CD4-positive, alpha-beta T cell treated with Interleukin-2 at 100 ng/mL for 4 hours (primary cell): ENCODE measurements at places on chromosomes 4 and X.

DNA sequence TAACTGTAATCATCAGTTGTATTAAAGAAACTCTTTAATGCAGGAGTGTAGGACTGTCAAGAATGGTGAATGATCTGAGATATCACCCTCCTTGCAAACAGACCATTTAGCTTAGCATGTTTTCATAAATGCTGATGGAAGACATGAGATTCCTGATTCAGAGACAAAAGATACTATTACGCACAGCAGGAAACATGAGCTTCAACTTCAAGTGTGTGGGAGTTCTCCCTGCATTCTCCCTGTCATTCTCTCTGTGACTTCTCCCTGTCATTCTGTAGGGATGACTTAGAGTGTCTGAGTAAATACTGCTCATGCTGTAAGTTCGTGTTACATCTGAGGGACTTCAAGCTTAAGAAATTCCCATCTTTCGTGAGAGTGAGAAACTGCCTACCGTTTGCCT lies 866.0 kb upstream of the PRKX start:
- no peak for DNase-seq

DNA sequence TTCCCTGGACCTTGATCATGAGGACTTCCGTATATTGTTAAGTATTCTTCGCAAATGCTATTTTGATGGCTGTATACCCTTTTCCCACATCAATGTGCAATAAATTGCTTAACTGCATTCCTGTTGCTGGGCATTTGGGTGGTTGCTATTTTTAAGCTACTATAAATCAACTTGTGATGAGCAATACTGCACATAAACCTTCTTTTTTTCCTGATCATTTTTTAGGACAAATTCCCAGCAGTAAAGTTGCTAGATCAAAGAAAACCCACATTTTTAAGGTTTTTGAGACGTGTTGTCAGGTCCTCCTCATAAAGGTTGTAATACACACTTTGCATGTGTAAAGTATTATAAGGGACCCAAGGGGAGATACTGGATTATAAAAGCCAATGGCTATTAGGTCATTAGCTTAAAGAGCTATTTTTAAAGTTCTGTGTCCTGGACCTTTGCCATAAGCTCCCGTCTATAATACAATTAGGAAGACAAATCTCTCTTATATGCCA lies 35.6 kb downstream of the LIMCH1 start:
- no peak for DNase-seq

DNA sequence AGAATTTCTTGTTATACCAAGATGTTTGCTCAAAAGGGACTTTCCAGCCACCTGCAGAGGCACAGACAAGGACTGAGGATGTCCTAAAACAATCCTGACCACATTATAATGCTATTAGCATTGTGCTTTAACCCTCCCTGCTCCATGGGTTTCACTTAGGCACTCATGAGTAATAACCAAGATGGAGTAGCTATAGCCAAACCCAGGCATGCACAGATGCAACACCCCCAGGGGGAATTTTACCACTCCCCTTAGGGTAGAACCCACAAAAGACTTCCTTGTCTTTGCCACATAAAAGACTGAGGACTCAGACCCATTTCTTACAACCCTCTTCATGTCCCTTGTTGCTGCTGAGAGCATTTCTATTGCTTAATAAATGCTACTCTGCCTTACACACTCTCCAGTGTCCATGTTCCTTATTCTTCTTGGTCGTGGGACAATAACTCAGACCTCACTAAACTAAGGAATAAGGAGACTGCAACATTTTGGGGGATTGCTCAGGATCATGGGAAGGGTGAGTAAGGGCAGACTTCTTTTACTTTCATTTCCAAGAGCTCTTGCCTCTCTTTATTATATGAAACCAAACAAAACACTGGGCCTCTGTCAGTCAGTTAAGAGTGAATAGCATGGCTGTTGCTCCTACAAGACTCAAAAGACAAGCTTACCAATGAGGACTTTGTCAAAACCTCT lies 103.5 kb downstream of the TECRL start:
- no peak for DNase-seq

DNA sequence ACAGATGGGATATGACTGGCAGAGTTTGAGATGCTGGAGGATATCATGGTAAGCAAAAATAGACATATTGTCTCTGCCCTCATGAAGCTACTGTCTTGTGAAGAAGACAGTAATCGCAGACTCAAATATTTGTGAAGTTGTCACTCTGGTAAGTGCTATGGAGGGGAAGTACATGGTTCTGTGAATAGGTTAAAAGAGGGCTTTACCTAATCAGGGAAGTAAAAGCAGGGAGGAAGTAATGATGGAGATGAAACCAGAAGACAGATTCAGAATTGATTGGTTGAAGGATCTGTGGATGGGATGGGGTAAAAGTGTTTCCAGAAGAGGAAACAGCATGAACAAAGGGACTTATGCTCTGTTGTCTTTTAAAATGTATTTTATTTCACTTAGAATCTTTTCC lies 19.3 kb upstream of the MAGED1 start:
- DNase-seq, result no peak

DNA sequence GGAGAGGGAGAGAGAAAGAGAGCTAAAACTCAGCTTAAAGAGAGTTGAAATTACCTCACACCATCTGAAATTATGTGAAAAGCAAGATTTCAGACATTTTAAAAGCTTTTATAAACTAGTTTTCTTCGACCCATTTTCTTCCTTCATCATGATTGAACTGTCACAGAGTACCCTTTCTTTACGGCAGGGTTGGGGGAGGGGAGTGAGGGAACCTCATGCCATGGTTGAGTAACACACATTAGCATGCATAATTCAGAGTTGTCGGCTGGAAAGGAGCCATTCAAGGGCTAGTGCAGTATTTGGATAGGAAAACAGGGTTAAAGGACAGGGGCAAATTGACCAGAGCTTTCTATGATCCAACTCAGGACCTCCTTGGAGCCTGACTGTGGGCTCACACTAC lies 46.2 kb downstream of the PCDH19 start:
- no peak for DNase-seq

DNA sequence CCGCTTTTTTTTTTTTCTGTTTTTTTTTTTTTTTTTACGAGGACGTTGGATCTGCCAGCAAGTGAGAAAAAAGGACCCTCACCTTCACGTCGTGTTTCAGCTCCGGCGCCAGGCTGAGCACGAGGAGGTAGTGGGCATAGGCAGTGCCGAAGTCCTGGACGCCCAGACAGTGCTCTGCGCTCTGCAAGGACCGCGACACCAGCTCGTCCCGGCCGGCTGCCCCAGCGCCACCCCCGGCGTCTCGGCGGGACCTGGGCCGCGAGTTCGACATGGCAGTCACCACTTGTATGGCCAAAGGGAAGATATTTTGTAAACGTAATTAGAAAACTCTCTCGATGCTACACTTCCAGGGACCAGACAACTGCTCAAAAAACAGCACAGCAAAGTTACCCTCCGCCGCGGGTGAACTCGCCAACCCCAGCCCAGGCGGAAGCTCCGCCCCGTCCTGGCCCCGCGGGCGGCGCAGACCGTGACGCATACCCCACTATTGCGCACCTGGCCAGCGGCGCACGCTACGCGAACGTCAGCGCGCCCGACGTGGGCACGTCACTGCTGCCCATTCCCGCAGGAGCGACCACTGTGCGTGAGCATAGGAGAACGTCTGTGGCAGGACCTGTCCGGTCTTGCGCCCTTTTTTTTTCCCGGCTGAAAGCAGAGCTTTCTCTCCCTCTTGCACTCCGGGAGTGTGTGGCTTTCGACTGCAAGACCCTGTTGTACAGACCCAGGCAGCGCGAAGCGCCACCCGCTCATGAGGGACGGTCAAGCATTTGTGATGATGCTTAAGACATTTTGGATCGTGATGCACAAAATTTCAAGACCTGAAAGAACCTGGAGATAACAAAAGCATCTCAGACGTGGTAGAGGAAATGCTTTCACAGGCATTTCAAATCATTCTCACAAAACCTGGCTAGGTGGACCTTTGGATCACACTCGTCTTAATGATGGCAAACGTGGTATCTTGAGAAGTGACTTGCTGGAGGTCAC lies at the start of gene PRMT9:
Gene PRMT9, minus strand, starts transcription at position 447 of the 984 bp plus-strand sequence. Its CDS starts 176 bp downstream, at position 271.
- peak; percentile 83 for DNase-seq

- no peak for DNase-seq
Measured at GRCh38 chrX:20654596-20655106, 387.9 kb upstream of the RPS6KA3 start.

DNA sequence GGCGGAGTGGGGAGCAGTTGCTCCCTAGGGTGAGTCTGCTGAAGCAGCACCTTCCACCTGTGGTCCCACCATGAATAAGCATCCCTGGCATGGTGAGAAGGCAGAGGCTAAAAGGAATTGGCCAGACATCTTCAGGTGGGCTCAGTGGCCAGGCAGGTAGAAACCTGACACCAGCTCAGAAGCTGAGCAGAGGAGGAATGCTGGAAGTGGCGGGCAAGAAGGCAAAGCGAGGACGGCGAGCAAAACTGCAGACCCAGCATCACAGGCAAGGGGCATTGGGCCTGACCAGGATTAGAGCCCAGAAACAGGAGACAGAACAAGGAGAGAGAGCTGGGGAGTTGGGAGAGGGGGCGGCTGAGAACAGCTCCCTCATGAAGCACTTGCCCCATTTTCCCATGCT lies 25.3 kb downstream of the TSC22D3 start:
- DNase-seq, result no peak

DNA sequence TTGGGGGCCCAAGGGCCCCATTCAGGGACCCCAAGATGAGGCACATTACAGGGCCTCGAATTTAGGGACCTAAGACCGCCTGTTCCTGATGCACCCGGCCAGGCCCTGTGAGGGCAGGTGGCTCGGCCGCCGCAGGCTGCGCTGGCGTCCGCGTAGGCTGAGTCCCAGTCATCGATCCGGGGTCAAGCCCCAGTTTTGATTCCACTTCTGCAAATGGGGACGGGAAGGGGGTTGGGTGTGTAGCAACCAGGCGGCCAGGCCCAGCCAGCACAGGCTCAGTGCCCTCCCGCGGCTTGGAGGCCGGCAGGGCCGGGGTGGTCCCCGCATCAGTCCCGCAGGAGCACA lies 327 bp downstream of the PNPLA4 start:
- DNase-seq, result no peak

- peak; percentile 0 for DNase-seq
Measured at GRCh38 chrX:46381630-46382029, 163.6 kb downstream of the ZNF674 start.

DNA sequence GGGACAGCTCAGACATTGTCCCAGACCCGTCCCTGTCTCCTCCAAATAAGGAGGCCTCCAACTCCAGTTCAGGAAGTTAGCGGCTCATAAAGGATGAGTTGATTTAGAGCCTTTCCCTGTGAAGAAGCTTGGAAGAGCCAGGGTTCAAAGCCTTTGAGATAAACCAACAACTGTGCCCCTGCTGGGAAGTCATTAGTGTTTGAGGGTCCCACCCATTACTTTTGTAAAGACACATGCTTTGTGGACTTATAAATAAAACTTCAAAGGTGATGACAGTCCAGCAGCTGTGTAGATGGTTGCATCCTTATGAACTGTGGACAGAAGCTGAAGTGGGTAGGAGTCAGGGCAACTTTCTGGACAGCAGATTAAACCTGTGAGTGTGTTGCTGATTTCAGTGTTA lies 86.0 kb upstream of the PGRMC2 start:
- DNase-seq, result no peak

DNA sequence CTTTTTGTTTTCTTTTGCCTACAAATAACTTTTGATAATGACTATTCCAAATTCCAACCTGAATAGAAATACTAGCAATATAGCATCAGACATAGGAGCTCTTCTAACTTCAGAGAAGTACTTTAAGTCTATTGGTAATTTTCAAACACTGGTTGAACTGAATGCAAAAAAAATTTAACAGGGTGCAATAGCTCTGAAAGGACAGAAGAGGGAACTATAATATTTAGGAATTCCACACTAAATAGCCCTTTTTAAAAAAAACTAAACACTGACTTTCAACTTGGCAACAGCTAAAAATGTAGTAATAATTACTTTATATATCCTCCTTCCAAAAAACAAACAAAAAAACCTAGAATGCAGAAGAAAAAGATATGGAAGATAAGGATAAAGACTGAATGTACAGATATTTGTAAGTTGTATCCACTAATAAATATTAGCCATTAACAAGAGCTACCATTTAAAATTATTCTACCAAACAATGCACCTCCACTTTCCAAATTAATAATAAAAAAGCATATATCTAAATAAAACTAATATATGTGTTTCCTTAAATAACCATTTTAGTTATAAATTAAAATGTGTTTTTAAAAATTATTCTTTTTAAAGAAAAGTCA lies 81.4 kb downstream of the FBXW7 start:
- peak; percentile 18 for DNase-seq

DNA sequence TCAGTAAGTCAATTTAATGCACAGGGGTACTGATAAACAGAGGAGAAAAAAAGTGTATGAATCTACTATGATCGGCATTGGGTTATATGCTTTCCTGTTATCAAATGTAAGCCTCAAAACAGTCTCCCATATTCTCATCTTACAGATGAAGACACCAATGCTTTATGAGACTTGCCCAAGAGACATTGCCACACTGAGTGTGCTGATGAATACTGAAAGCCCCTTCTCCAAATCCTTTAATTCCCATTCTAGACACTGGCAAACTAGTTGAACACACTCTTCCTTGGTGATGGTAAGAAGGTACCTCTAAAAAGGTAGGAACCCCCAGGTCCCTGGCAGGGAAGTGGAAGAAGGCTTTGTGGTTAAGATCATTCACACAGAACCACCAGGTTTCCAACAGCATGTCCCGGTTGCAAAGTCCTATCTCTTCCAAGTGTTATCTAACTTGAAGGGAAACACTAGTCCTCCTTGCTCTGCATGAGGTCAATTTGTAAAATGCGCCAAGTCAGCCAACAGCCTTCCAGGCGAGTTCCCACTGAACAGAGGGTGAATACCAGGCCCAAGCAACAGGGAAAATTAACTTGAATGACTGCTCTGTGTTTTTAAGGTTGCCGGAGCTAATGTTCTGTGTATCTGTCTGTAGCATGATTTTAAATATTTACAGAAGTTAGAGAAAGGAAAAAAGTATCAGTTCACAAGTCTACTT lies 5.1 kb downstream of the SETD7 start:
- DNase-seq, result no peak

GRCh38 chr4:168876106-168876505 lies 133.9 kb downstream of the CBR4 start:
- DNase-seq, result no peak
